Activated CD4-positive, CD25-positive, alpha-beta regulatory T cell treated with anti-CD3 and anti-CD28 coated beads, Interleukin-2, amount 50 U/mL, for 72 hours (primary cell): ENCODE measurements at places on chromosomes 11 and 22.

- no peak for DNase-seq
Measured at GRCh38 chr22:45880716-45881523, 96.0 kb downstream of the WNT7B start.

DNA sequence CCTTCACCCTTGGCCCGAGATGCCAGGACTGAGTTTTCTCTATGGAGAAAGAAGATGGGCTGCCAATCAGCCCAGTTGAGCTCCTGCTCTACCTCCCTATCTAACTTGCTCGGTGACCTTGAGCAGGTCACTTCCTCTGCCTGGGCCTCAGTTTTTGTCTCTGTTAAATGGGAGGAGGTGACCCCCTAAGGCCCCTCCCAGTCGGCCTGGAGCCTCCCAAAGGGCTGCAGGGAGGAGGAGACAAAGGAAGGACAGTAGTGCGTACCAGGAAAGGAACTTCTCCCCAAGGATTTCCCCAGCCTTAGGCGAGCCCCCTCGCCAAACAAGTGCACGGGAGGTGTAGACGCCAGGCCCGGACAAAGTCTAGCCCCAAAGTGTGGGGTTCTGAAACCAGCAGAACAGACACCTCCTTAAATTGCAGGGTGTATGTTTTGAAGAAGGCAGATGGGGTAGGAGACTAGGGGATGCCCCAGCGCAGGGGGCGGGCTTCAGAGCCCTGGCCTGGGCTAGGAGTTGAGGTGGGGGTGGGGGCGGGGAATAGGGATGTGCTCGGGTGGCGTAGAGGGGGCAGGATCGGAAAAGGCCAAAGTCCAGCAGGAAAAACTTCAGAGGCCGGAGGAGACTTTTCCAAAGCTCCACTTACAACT lies 1.0 kb downstream of the CBX7 start:
- DNase-seq: no peak

DNA sequence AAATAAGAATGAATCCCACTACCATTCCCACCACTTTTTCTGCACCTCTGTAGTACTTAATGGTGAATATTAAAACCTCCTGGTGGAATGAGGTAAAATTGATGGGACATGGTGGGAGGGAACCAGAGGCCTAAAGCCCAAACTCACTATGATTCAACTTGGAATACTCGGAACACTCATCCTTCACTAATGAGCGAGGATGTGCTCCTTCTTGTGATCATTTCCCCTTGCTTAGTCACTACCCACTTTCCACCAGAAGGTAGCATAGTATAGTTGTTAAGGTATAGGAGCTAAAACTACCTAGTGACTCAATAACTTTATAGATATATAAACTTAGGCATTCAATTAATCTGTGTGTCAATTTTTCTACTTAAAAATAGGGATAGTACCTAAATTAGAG lies 728.9 kb downstream of the OPCML start:
- no peak for DNase-seq

GRCh38 chr11:77472991-77473800 lies 698 bp downstream of the PAK1 start:
- peak; percentile 36 for DNase-seq

DNA sequence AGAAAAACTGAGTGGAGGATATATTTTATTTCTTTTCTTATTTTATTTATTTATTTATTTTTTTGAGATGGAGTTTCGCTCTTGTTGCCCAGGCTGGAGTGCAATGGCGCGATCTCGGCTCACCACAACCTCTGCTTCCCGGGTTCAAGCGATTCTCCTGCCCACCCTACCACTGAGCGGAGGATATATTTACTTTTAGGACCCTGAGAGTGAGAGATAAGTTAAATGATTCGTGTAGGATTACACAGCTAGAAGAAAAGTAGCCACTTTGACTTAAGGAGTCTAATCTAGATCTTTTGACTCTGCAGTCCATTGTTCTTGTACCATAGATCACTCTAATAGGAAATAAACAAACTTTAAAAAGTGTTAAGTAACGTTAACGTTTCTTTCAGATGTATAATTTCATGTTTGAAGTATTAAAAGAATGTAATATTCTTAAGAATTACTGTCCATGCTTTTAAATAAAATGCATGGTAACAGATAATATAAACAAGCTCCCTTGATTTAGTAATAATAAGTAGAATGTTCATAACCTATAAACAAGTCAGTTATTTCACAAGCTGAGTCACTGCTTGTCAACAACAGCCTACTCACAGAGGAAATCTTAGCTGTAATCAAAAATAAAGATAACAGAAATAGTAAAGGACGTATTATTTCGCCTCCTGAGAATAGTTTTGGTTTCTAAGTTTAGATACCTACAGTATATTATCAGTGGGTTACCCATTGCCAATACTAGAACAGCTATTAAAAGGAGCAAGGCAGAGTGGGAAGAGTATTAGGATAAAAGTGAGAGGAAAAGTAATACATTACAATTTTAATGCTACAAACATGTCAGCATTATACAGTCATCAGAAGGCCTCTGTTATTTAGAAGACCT lies 18.6 kb downstream of the USP47 start:
- DNase-seq: no peak

DNA sequence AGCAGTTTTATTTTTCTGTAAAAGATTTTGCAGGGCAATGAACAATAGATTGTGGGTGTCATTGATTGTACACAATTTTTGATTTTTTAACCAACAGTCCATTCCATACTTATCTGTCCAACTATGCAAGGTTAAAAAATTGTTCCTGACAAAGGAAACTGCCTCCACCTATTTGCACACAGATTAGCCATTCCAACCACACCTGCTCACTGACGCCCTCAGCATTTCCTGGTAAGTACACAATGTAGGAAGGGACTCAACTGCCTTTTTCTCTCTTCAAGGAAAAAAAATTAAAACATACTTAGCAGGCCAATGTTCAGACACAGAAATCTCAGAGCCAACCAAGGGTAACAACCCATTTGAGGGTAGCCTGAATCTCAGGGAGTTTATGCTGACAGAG lies 4.3 kb upstream of the FUT4 start:
- no peak for DNase-seq

DNA sequence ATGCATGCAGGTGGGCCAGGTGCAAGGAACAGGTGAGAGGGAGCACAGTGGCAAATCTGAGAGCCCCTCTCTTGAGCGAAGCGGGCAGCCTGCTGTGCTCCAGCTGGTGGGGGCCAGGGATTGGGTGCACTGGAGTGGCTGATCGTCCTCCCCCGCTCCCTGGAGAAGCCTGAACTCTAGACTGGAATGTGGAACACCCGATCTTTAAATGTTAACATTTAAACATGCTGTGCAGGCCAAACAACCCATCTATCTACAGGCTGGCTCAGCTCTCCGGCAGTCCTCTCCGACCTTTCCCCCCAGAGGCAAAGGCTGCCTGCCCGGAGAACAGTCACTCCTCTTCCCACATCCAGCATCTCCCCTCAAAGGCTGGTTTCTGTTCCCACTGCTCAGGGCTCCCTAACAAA lies 5.1 kb downstream of the MRGPRF start:
- no peak for DNase-seq

GRCh38 chr22:45407793-45408192 lies 5.6 kb downstream of the SMC1B start:
- no peak for DNase-seq

DNA sequence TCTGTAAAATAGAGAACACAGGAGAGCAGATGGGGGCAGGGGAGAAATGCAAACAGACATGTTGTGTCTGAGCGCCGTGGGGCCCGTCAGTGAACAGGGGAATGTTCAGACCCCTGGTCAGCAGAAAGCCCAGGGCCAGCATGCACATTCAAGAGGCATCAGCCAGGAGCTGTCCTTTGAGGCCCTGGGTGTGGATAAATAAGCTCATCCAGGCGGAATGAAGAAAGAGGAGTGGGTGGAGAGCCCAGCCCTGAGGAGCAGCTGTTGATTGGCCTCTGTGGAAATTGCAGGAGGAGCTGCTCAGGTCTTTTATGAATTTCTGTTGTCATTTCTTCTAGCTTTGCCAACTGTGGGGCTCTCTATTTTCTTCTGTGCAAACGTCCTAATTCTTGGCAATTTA lies 49.7 kb upstream of the CECR2 start:
- no peak for DNase-seq

- no peak for DNase-seq
Measured at GRCh38 chr22:45007391-45008185, 2.2 kb downstream of the PHF21B start.

GRCh38 chr11:36596880-36597279 lies 1.2 kb downstream of the RAG2 start:
- no peak for DNase-seq

DNA sequence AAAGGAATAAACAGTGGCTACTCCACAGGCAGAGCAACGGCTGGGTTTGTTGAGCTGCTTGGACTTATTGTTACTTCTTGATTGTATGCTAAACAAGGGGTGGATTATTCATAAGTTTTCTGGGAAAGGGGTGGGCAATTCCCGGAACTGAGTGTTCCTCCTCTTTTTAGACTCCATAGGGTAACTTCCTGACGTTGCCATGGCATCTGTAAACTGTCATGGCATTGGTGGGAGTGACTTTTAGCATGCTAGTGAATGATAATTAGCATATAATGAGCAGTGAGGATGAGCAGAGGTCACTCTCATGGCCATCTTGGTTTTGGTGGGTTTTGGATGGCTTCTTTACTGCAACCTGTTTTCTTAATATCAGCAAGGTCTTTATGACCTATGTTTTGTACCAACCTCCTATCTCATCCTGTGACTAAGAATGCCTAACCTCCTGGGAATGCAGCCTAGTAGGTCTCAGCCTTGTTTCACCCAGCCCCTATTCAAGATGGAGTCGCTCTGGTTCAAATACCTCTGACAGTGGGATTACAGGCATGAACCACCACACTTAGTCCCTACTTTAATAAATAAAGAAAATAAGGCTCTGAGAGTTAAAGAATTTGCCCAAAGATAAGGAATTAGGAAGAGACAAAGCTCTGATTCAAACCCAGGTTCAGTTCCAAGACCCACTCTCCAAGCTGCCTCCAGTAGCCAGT lies 65.6 kb upstream of the CLMP start:
- DNase-seq: no peak

GRCh38 chr11:4677948-4678347 lies 19.7 kb downstream of the OR51E2 start:
- no peak for DNase-seq

GRCh38 chr11:101600924-101601323 lies 17.1 kb upstream of the TRPC6 start:
- no peak for DNase-seq

DNA sequence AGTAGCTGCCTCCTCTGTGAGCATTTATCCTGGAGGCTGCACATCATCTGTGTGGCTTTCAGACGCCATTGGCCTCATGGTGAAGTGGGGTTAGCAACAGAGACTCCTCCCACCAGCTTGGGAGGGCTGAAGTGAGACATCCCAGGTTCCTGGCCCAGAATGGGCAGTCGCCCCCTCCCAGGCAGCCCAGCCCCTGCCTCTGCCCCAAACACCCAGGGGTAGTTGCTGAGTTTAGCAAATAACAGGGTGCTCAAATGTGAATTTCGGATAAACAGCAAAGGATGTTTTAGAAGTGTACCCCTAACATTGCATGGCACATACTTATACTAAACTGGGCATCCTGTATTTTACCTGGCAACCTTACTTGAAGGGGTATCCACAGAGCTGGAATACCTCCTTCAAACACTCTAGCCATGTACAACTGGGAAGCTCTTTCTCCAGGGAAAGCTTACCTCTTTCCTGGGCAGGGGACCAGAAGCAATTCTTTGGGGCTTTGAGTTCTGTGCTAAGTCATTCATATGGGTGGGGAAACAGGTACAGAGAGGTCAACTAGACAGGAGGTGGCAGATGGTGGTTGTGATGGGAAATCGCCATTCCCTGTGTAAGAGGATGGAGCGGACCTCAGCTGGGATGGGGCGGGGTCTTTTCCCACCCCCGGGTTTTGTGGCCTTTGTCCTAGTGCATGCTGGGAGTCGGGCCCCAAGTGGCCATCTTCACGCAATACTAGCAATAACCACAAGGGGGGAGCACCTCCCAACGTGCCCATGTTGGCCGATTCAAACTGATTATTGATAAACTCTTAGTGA lies 19.3 kb downstream of the MTFP1 start:
- peak; percentile 57 for DNase-seq

GRCh38 chr11:75530577-75530976 lies 4.8 kb upstream of the GDPD5 start:
- DNase-seq: no peak

GRCh38 chr22:24411256-24412004 lies 16.0 kb upstream of the ADORA2A start:
- DNase-seq: no peak

DNA sequence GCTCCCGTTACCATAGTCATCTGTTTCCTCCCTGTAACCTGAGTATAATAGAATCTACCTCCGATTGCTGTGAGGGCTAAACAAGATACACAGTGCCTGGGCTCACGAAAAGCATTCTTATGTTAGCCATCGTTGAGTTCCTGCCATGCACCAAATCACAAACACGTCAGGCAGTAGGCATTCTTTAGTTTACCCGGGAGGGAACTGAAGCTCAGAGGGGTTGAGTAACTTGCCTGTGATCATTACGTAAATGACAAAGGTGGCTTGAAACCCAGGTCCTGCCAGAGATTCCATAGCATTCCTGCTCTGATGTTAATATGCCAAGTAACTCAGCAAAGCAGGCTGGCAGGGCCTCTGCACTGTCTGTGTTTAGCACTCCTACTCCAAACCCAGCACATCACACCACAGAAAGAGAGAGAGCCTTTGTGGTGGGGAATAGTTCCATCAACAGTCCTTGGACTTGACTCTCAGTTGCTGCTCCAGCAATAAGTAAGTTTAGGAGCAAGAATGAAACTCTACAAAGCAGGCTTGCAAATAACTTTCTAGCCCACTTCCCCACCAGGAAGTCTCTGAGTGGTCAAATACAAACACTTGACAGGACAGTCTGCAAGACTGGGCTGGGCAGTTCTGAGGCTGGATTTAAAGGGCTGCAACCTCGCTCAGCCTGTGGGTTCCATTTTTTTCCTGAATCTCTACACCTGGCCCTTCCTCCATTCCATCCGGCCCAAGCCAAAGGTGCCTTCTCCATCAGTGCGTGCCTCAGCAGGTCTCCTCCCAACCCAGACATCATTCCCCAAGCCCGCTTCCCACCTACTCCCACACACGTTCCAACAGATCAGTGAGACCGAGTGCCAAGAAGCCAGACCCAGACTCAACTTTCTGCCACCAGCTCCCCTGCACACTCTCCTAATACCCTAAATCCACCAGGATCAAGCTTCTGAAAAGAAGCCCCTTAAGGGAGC lies 1.1 kb downstream of the SCN2B start:
- DNase-seq: no peak

DNA sequence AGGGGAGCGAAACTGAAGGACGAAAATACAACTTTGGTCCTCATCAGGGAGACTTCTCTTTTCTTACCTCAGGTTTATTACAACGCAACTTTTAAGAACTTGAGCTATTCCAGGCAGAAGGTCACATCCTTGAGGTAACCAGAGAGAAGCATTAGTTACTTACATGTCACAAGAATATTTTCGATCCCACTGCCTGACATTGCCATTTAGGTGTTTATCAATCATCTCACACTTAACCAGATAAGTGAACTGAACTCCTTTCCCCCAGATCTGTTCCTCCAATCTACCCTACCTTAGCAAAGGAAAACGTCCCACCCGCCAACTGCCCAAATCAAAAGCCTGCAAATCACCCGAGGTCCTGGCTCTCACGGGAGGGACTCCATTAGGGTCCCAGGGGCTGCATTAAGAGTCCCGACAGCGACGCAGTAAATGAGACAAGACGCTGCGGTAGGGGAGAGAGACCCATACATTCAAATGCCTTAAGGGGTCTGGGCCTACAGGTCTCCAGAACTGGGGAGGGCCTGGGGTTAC lies 734 bp downstream of the ZNF280B start:
- DNase-seq: no peak

- peak; percentile 24 for DNase-seq
Measured at GRCh38 chr11:2574553-2575535, 125.0 kb downstream of the KCNQ1OT1 start.
